ENCODE measurements at places on chromosomes 3 and 15. TPM values are rescaled to one million over a fixed set of nuclear protein-coding genes. Genes with fewer than 3 reads are reported as not detected.

NOX5 gene
- 0.08 TPM for polyA plus RNA-seq

IMPG2 gene
- polyA plus RNA-seq = 0.01 TPM

CSPG5 gene
- polyA plus RNA-seq = 0.42 TPM

TIMP4 gene
- polyA plus RNA-seq = 0.82 TPM

RPL15 gene
- polyA plus RNA-seq = 1,364 TPM

RCN2 gene
- 18.2 TPM for polyA plus RNA-seq

CCDC80 gene
- polyA plus RNA-seq = 0.17 TPM

- peaks cover 6% of the 10 kb centered on the region for H3K4me1 ChIP-seq
- no peaks in the 10 kb centered on the region for H3K36me3 ChIP-seq
- H3K27me3 ChIP-seq = no peaks in the 10 kb centered on the region
- H3K27ac ChIP-seq = peak overlapping the region; percentile 81
- peak; percentile 50 for DNase-seq
These were observed 888 bp downstream of the PPP2R3A start for GRCh38 chr3:135966271-135966961.

- no peak overlapping the region for H3K27ac ChIP-seq
- no peak for DNase-seq
- H3K27me3 ChIP-seq = no peaks in the 10 kb centered on the region
- no peaks in the 10 kb centered on the region for H3K36me3 ChIP-seq
- no peak overlapping the region for H3K4me3 ChIP-seq
- peaks cover 21% of the 10 kb centered on the region for H3K4me1 ChIP-seq
These were observed 335.9 kb downstream of the THSD4 start for GRCh38 chr15:71451130-71451529.

GRCh38 chr3:194305356-194306108 lies 45.6 kb downstream of the CPN2 start:
- no peak overlapping the region for H3K4me3 ChIP-seq
- H3K36me3 ChIP-seq = no peaks in the 10 kb centered on the region
- H3K27me3 ChIP-seq = no peaks in the 10 kb centered on the region
- H3K4me1 ChIP-seq = no peaks in the 10 kb centered on the region
- DNase-seq = no peak

GRCh38 chr3:13650210-13651056 lies 101.5 kb downstream of the FBLN2 start:
- H3K27ac ChIP-seq = no peak overlapping the region
- no peak overlapping the region for H3K4me3 ChIP-seq
- peak; percentile 88 for DNase-seq
- H3K36me3 ChIP-seq = no peaks in the 10 kb centered on the region
- peaks cover 24% of the 10 kb centered on the region for H3K4me1 ChIP-seq

DNA sequence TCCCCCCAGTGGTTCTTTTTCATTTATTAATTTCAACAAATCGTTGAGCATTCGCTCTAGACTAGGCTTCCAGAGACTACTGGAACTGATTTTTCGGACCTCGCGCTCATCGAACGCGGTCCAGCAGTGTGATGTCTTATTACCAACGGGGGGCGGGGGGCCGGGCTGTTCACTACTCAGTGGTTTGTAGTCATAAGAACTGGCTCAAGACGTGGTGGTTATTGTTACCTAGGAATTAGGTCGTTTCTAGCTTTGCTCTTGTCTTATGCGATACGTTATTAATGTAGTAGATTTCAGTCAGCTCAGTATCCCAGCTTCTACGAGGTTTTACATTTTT lies 858 bp downstream of the RBM5 start:
- no peaks in the 10 kb centered on the region for H3K4me1 ChIP-seq
- no peak for DNase-seq
- no peaks in the 10 kb centered on the region for H3K27me3 ChIP-seq
- peak overlapping the region; percentile 100 for H3K4me3 ChIP-seq
- peak overlapping the region; percentile 94 for H3K27ac ChIP-seq

DNA sequence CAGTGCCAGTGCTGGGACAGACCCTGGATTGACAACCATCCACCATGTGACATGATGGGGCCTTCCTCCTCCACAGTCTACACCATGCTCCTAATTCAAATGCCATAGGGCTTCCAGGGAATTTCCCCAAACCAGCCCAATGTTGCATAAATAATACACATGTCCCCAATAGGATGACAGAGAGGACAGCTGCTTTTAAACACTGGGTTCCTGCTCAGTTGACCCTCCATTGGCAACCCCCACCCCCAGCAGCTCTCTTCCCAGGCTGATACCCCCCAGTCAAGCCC lies 28.3 kb upstream of the ATP2B2 start:
- no peaks in the 10 kb centered on the region for H3K36me3 ChIP-seq
- no peak overlapping the region for H3K27ac ChIP-seq
- no peak for DNase-seq
- H3K4me1 ChIP-seq = no peaks in the 10 kb centered on the region
- no peak overlapping the region for H3K4me3 ChIP-seq
- no peaks in the 10 kb centered on the region for H3K27me3 ChIP-seq

DNA sequence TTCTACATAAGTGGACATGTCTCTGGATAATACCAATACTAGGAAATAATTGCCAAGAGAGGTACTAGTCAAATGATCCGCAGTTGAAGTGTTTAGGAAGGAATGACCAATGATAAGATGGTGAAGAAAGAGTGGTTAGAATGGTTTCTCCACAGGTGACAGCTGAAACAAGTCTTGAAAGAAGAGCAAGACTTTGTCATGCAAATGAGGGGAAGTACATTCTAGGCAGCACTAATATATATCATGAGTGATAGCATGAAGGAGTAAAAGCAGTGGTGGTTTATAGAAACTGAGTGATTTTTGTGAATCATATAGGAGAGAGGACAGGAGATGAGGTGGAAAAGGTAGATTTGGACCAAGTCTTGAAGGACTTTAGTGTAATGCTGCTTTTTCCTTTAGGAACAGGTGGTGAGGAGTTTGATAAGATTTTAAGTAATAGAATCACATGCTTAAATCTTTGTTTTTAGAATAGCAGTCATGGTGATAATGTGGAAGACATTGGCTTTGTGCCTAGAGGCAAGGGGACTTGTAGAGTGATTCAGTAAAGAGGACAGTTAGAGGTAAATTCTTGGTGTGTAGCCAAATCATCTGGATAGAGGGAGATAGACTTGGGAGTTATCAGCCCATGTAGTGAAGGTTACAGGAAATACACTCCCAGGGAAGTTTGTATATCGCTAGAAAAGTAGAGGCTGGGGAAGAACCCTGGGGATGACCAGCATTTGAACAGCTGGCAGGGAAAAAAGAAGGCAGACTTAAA lies 31.9 kb downstream of the SLMAP start:
- H3K4me1 ChIP-seq = peaks cover 4% of the 10 kb centered on the region
- H3K27me3 ChIP-seq = no peaks in the 10 kb centered on the region
- H3K4me3 ChIP-seq = no peak overlapping the region
- no peak for DNase-seq

GRCh38 chr15:65033659-65034269 lies 4.3 kb upstream of the MTFMT start:
- DNase-seq = no peak
- H3K4me1 ChIP-seq = no peaks in the 10 kb centered on the region
- H3K27ac ChIP-seq = peak overlapping the region; percentile 55
- no peak overlapping the region for H3K4me3 ChIP-seq

DNA sequence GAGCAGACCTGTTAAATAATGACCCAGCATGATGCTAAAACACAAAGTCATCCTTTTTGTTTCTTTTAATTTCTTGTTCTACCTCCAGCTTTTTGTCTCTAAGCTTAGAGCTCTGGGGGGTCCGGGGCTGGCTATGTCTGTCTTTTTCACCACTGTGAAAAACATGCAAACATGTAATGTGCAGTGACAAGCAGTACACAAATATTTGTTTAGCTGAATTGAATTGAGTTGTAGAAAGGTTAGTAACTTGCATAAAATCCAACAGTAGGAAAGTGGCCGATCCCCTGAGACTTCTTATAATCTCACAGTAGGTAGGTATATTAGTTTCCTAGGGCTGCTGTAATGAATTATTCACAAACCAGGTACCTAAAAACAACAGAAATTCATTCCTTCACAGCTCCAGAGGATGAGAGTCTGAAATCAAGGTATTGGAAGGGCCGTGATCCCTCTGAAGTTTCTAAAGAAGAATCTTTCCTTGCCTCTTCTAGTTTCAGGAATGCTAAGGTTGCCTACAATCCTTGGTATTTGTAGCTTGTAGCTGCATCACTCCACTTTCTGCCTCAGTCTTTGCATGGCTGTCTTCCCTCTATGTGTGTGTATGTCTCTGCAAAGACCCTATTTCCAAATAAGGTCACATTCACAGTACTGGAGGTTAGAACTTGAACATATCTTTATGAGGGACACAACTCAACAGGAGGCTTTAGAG lies 32.7 kb downstream of the ARL14 start:
- no peaks in the 10 kb centered on the region for H3K27me3 ChIP-seq
- no peaks in the 10 kb centered on the region for H3K36me3 ChIP-seq
- peak overlapping the region; percentile 23 for H3K4me3 ChIP-seq
- no peak overlapping the region for H3K27ac ChIP-seq
- no peaks in the 10 kb centered on the region for H3K4me1 ChIP-seq
- no peak for DNase-seq

GRCh38 chr3:161108840-161109239 lies 3.7 kb upstream of the B3GALNT1 start:
- DNase-seq = no peak
- peaks cover 3% of the 10 kb centered on the region for H3K4me1 ChIP-seq
- no peak overlapping the region for H3K4me3 ChIP-seq
- no peaks in the 10 kb centered on the region for H3K27me3 ChIP-seq
- no peaks in the 10 kb centered on the region for H3K36me3 ChIP-seq
- no peak overlapping the region for H3K27ac ChIP-seq

- no peak for DNase-seq
- H3K27ac ChIP-seq = no peak overlapping the region
- H3K36me3 ChIP-seq = no peaks in the 10 kb centered on the region
- H3K4me3 ChIP-seq = no peak overlapping the region
- H3K4me1 ChIP-seq = no peaks in the 10 kb centered on the region
These were observed 18.8 kb downstream of the PSTPIP1 start for GRCh38 chr15:77013776-77014131.

DNA sequence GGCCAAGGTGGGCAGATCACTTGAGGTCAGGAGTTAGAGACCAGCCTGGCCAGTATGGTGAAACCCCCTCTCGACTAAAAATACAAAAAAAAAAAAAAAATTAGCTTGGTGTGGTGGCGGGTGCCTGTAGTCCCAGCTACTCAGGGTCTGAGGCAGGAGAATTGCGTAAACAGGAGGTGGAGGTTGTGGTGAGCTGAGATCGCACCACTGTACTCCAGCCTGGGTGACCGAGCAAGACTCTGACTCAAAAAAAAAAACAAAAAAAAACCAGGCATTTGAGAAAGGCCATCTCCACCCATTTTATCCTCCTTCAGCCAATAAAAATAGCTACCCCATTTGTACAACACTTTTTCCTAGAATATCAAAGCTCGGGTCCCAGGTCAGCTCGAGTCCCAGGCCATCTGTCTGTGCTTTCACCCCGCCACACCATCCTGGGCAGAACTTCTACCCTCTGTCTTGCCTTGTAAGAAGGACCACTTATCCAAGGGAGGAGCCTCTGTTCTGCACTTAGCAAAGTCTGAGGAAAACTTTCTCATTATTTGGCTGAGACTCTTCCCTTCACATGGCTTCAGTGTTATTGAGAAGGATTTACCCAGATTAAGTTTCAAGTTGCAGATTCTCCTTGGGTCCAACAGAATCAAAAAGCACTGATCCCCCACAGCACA lies 99.1 kb downstream of the MESD start:
- H3K36me3 ChIP-seq = no peaks in the 10 kb centered on the region
- H3K27ac ChIP-seq = no peak overlapping the region

GRCh38 chr3:126873416-126873815 lies 109.5 kb upstream of the PLXNA1 start:
- H3K4me3 ChIP-seq = no peak overlapping the region
- no peaks in the 10 kb centered on the region for H3K27me3 ChIP-seq
- H3K36me3 ChIP-seq = no peaks in the 10 kb centered on the region
- no peak overlapping the region for H3K27ac ChIP-seq
- no peak for DNase-seq
- no peaks in the 10 kb centered on the region for H3K4me1 ChIP-seq

DNA sequence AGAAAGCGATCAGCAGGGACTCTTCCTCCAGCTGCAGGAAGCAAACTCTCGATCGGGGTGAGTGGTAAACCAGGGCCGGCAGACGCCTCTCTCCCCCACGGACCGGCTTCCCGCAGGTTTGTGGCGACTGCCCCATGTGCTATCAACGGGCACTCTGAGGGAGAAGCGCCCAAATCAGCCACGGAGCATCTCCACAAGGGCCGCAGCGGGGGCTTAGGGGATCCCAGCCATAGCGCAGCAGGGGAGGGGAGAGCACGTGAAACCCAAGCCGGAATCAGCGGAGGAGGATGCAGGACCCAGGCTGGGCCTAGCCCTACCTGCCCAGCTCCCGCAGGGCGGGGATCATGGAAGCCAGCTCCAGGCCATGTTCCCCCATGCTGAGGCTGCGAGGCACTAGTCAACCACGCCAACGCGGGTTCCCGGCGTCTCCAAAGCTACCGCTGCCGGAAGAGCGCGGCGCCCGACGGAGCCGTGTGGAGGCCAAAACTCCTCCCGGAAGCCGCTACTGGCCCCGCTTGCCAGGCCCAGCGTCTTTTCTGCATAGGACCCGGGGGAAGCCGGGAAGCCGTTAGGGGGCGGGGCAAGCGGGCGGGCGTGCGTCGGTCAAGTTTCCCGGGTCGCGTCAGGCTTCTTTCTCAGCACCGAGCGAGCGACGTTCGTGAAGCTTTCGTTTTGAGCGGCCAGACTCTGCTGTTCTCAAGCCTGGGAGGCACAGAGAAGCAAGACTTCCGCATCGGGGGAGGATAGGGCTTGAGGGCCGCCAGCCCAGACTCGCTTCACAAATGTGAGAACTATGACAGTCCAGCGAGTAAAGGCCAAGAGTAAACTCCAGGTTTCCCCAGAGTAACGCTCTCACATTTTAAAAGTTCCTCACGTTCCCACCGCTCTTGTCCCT lies at the start of gene ATR:
Gene ATR, minus strand, starts transcription at position 405 of the 895 bp plus-strand sequence. Its CDS starts 29 bp downstream, at position 376.
- DNase-seq = peak; percentile 97
- no peaks in the 10 kb centered on the region for H3K36me3 ChIP-seq
- no peaks in the 10 kb centered on the region for H3K27me3 ChIP-seq
- H3K4me1 ChIP-seq = peaks cover 2% of the 10 kb centered on the region
- peak within 1 kb of the TSS; percentile 95 for H3K27ac ChIP-seq

GRCh38 chr15:39115379-39116057 lies 465.4 kb upstream of the THBS1 start:
- H3K36me3 ChIP-seq = no peaks in the 10 kb centered on the region
- peaks cover 3% of the 10 kb centered on the region for H3K27me3 ChIP-seq
- DNase-seq = no peak
- no peaks in the 10 kb centered on the region for H3K4me1 ChIP-seq

- no peaks in the 10 kb centered on the region for H3K36me3 ChIP-seq
- no peak overlapping the region for H3K27ac ChIP-seq
- no peaks in the 10 kb centered on the region for H3K4me1 ChIP-seq
- H3K27me3 ChIP-seq = no peaks in the 10 kb centered on the region
- no peak overlapping the region for H3K4me3 ChIP-seq
These were observed 53.4 kb downstream of the FILIP1L start for GRCh38 chr3:100060685-100061484.
